Activated naive CD4-positive, alpha-beta T cell treated with anti-CD3 and anti-CD28 coated beads, Interleukin-2, amount 10 ng/mL, durations not matched to agents 7 days and 5 days (primary cell): ENCODE measurements at places on chromosomes 6 and 20.

DNA sequence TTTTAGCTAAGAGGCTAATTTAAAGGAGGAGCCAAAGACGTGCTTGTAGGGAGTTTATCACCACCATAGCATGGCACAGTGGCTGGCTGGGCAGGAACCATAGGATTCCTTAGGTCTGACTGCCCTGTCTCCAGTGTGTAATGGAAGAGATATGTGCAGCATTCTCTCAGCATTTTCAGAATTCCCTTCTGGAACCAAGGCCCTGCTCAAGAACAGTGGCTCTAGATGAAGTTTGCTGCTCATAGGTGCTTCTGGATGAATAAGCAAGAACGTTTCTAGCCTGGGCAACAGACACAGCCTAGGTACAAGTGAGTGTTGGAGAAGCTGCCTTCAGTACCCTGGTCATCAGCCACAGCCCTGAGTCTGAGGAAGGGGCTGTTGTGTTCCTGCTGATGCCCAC, 69.1 kb downstream of the LCA5 start:
- no peak for DNase-seq

GRCh38 chr6:152879681-152880080, 103.2 kb downstream of the FBXO5 start:
- no peak for DNase-seq

- DNase-seq, result no peak
Measured at GRCh38 chr20:44649126-44649525, 2.4 kb downstream of the ADA start.

DNA sequence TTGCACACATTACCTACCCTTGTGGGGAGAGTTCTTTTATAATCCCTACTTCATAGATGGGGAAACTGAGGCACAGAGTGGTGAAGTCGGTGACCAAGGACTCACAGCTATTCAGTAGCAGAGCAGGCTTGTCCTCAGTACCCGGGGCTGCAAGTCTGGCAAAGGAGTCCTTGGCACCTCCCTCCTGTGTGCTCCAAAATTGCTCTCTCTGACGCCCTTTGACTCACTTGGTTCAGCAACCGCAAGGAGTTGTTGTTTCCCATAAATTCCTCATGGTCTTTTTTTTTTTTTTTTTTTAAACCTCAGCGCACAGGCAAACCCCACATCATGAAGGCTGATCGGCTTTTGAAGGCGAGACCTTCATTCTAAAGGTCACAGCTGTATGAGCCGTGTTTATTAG, 143.2 kb downstream of the CEBPB start:
- no peak for DNase-seq

- no peak for DNase-seq
Measured at GRCh38 chr6:55456016-55456415, 123.0 kb downstream of the HMGCLL1 start.

DNA sequence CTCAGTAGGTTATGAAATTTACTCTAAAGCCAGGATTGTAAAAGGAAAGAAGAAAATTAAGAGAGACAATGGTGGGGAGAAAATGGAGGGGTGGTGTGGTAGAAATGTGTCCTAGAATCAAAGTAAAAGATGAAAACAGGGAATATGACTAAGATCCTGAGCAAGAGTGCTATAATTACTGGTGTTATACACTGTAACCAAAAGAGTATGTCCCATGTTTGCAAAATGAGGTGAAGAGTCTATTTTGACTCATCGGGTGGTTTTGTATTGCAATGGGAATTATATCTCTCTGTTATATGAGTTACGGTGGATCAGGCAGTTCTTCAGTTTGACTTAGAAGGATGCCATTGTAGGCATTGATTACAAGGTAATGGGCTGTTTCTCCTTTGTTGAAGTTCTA, 8.5 kb downstream of the L3MBTL3 start:
- no peak for DNase-seq

DNA sequence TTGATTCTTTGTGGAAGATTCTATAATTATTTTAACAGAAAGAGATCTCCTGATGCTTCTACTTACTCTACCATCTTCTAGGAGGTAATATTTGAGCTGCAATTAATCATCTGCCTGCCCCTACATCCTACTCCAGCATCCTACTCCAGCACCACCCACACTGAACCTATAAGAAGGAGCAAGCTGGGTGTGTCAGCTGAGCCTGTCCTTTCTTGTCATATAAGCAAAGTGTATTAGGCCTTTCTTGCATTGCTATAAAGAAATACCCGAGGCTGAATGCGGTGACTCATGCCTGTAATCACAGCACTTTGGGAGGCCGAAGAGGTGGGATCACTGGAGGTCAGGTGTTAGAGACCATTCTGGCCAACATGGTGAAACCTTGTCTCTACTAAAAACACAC, 84.2 kb upstream of the ARG1 start:
- no peak for DNase-seq

DNA sequence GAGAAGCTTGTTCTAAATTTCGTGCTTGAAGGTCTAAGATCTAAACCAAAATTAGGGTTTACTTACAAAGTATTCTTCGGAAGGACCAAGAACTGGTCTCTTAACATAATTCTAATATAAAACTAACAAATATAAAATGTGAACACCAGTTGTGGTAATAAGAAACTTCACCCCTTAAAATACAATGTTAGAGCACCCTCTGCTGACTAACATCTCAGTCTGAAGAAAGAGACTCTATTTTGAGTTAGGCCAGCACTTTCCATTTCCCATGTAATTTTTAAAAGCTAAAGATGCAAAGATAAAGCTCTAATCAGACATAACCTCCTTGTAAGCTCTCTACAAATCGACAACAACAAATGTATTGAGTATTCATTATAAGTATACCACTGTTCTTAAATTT, 24.6 kb downstream of the ATG5 start:
- no peak for DNase-seq

- DNase-seq, result no peak
Measured at GRCh38 chr6:16205377-16206144, 32.8 kb upstream of the GMPR start.

GRCh38 chr20:51378171-51378928, 164.2 kb downstream of the NFATC2 start:
- peak; percentile 40 for DNase-seq

- DNase-seq, result peak; percentile 67
Measured at GRCh38 chr6:152206072-152206818, 398.8 kb downstream of the ESR1 start.

DNA sequence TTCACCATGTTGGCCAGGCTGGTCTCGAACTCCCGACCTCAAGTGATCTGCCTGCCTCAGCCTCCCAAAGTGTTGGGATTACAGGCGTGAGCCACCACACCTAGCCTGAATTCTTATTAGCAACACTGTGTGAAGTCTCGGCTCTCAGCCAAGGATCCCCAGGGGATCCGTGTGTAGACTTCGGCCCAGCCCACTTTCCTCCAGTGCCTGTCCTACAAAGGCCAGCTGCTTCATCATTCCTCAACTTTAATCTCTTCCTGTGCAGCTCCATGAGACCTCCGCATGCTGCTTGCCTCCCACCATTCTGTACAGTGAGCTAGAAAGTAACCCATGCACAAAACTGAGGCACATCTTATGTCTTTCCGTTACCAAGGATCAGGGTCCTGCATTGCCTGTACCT, 71.8 kb downstream of the SAMD3 start:
- DNase-seq, result no peak

- DNase-seq, result no peak
Measured at GRCh38 chr6:78460711-78461110, 406.6 kb upstream of the IRAK1BP1 start.

- no peak for DNase-seq
Measured at GRCh38 chr6:6661684-6662083, 73.2 kb downstream of the LY86 start.

GRCh38 chr6:138502546-138502945, 3.3 kb upstream of the NHSL1 start:
- no peak for DNase-seq
